ENCODE measurements at places on chromosomes 12 and 14. TPM values are rescaled to one million over a fixed set of nuclear protein-coding genes. Genes with fewer than 3 reads are reported as not detected.

Gene DHRS2
- total RNA-seq = 0.50 TPM

Gene MIP
- not detected for total RNA-seq

DNA sequence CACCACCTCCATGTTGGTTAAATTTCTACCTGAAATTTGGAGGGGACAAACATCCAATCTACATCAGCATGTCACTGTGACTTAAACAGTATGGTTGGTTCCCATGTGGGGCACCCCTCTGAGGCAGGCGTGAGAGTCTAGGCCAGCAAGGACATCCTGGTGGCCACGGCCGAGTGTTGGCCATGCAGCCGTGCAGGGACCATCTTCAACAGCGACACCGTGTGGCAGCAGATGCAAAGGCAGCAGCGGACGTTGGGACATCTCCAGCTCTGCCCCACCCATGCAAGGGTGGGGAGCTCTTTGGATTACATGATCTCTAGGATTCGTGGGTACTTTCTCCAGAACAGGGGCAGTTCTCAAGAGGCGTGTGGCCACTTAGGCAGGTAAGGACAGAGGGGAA is 49.8 kb downstream of the NOC4L start:
- no peaks in the 10 kb centered on the region for H3K27me3 ChIP-seq
- peaks cover 6% of the 10 kb centered on the region for H3K36me3 ChIP-seq
- peaks cover 7% of the 10 kb centered on the region for H3K4me1 ChIP-seq
- no peak overlapping the region for H3K27ac ChIP-seq
- DNase-seq = no peak
- H3K4me3 ChIP-seq = no peak overlapping the region

Gene RD3L
- total RNA-seq = not detected

Gene TAS2R8
- not detected for total RNA-seq

Gene ALDH2
- 0.35 TPM for total RNA-seq

DNA sequence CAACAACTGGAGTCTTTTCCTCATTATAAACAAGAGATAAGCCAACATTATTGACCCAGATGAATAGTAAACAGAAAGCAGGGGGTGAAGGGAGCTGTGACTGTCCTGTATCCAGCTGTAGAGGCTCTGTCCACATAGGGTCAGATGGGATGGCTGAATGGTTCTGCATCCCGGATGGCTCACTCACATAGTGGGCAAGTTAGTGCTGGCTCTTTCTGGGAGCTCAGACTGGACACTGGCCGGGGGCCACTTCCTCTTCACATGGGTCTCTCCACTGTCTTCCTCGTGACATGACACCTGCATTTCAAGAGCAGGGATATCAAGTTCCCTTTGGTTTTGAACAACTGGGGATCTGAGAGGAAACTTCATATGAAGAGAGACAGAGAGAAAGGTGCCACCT is 969.6 kb upstream of the TMEM132C start:
- H3K4me3 ChIP-seq = no peak overlapping the region
- no peak for DNase-seq
- H3K27me3 ChIP-seq = peaks cover 1% of the 10 kb centered on the region

DNA sequence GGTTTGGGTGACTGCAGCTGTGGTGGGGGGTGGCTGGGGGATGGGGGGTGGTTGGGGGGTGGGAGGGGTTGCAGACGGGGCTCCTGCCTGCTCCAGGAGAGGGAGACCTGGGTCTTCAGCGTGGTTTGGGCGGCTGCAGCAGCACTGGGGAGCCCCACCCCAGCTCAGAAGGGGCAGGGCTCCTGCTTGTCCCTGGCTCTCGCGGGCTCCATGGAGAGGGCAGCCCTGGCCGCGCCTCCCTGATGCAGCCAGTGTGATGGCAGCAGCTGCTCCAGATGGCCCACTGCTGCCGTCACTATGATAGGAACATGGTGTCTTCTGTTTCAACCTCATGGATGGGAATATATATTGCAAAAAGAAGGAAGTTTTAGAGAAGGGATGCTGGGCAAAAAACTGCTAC is 22.9 kb downstream of the TRHDE start:
- no peaks in the 10 kb centered on the region for H3K27me3 ChIP-seq
- no peak overlapping the region for H3K4me3 ChIP-seq
- H3K27ac ChIP-seq = no peak overlapping the region
- H3K36me3 ChIP-seq = no peaks in the 10 kb centered on the region
- DNase-seq = no peak

Gene ZFYVE1
- 12.9 TPM for total RNA-seq

Gene PSEN1
- 44.3 TPM for total RNA-seq

Gene CMKLR1
- total RNA-seq = not detected

Gene EML5
- 2.6 TPM for total RNA-seq

Gene GLT8D2
- not detected for total RNA-seq

- peaks cover 96% of the 10 kb centered on the region for H3K36me3 ChIP-seq
- peak overlapping the region; percentile 91 for H3K27ac ChIP-seq
- DNase-seq = peak; percentile 80
Observed at GRCh38 chr14:22536853-22537338, 52.1 kb downstream of the DAD1 start.

Gene CNIH1
- 71.5 TPM for total RNA-seq

Gene PIWIL1
- total RNA-seq = not detected

Gene TRPV4
- not detected for total RNA-seq

DNA sequence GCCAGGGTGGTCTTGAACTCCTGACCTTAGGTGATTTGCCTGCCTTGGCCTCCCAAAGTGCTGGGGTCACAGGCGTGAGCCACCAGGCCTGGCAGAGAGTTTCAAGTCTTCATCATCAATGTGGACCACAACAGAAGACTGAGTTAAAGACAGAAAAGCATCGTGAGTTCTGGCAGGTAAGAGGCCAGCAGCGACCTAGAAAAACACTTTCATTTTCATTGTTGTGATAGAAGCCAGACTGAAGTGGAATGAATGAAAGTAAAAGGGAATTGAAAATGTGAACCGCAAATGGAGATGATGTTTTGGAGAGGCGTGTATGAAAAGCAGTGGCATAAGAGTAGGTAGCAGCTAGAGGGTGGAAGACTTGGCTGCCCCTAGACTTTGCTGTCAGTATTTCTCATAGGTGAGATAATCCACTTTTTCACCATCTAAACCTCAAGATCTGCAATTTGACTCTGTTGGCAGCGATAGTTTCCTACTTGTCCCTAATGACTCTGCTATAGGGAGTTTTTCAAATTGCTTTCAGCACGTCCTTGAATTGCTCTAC is 47.1 kb upstream of the PLEKHA5 start:
- no peaks in the 10 kb centered on the region for H3K4me1 ChIP-seq
- no peak for DNase-seq
- no peak overlapping the region for H3K27ac ChIP-seq
- H3K27me3 ChIP-seq = no peaks in the 10 kb centered on the region
- no peak overlapping the region for H3K4me3 ChIP-seq
- no peaks in the 10 kb centered on the region for H3K36me3 ChIP-seq

GRCh38 chr12:85923767-85924331 is 49.8 kb downstream of the NTS start:
- no peaks in the 10 kb centered on the region for H3K4me1 ChIP-seq
- H3K27ac ChIP-seq = no peak overlapping the region
- H3K27me3 ChIP-seq = no peaks in the 10 kb centered on the region
- H3K4me3 ChIP-seq = no peak overlapping the region
- H3K36me3 ChIP-seq = no peaks in the 10 kb centered on the region
- no peak for DNase-seq

- peaks cover 21% of the 10 kb centered on the region for H3K36me3 ChIP-seq
- no peak overlapping the region for H3K27ac ChIP-seq
- H3K4me1 ChIP-seq = peaks cover 32% of the 10 kb centered on the region
- peaks cover 10% of the 10 kb centered on the region for H3K27me3 ChIP-seq
Observed at GRCh38 chr12:53044052-53044581, 5.7 kb upstream of the TNS2 start.
